ENCODE measurements at places on chromosomes 6 and 20.

DNA sequence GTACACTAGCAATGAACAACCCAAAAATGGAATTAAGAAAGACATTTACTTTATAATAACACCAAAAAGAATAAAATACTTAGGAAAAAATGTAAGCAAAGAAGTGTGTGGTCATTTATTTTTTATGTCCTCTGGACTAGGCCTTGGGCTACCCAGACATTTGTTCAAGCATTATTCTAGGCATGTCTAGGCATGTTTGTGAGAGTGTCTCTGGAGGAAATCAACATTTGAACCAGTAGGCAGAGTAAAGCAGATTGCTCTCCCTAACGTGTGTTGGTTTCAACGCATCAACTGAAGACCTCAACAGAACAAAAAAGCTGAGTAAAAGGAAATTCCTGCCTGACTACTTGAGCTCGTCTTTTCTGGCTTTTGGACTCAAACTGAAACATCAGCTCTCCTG is 84.5 kb downstream of the ANKEF1 start:
- no peaks in the 10 kb centered on the region for H3K36me3 ChIP-seq
- H3K27ac ChIP-seq: no peak overlapping the region
- no peak for DNase-seq

DNA sequence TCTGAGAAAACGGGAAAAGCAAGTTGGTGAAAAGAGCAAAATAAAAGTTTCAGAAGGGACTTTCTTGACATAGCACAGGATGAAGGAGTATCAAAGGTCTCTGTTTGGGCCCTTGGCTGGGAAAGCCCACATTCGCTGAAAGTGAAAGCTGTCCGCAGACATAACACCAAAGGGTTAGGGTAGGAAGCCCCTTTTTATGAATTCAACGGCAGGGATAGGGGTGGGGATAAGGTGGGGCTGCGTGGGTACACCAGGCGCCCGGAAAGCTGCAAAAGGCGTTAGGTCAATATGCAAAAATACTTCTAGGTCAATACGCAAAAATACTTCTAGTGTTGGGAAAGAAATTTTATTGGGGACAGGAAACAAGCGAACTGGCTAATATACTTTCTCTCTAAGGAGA is 135.1 kb downstream of the OR2B2 start:
- H3K27ac ChIP-seq: no peak overlapping the region
- no peak overlapping the region for H3K4me3 ChIP-seq
- H3K27me3 ChIP-seq: peaks cover 27% of the 10 kb centered on the region
- no peak for DNase-seq

- no peak overlapping the region for H3K27ac ChIP-seq
- DNase-seq: no peak
- no peaks in the 10 kb centered on the region for H3K27me3 ChIP-seq
- no peaks in the 10 kb centered on the region for H3K36me3 ChIP-seq
- no peaks in the 10 kb centered on the region for H3K4me1 ChIP-seq
Measured at GRCh38 chr20:14637441-14637840, 300.0 kb upstream of the FLRT3 start.

- no peak overlapping the region for H3K27ac ChIP-seq
- DNase-seq: no peak
- no peaks in the 10 kb centered on the region for H3K27me3 ChIP-seq
Measured at GRCh38 chr6:136658711-136659110, 108.5 kb upstream of the MAP7 start.

DNA sequence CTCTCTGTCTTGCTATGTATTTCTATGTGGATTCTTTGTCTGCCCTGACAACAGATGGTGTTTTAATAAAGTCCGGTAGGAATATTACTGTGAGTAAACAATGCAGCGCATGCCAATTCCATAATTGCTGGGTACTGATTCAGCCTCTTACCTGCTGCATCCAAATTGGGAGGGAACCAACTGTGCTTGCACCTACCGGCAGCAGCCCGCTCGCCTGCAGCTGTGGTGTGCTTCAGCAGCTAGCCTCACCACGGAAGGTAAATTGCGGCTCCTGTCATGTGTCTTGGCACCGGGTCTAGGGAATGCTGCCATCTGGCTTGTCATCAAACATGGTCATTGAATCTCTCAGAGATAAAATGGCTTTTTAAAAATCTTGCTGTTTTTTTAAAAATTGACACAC is 704.8 kb upstream of the SLC35B3 start:
- no peaks in the 10 kb centered on the region for H3K27me3 ChIP-seq
- no peak for DNase-seq
- H3K4me1 ChIP-seq: no peaks in the 10 kb centered on the region
- H3K36me3 ChIP-seq: no peaks in the 10 kb centered on the region
- H3K4me3 ChIP-seq: no peak overlapping the region
- H3K27ac ChIP-seq: no peak overlapping the region

DNA sequence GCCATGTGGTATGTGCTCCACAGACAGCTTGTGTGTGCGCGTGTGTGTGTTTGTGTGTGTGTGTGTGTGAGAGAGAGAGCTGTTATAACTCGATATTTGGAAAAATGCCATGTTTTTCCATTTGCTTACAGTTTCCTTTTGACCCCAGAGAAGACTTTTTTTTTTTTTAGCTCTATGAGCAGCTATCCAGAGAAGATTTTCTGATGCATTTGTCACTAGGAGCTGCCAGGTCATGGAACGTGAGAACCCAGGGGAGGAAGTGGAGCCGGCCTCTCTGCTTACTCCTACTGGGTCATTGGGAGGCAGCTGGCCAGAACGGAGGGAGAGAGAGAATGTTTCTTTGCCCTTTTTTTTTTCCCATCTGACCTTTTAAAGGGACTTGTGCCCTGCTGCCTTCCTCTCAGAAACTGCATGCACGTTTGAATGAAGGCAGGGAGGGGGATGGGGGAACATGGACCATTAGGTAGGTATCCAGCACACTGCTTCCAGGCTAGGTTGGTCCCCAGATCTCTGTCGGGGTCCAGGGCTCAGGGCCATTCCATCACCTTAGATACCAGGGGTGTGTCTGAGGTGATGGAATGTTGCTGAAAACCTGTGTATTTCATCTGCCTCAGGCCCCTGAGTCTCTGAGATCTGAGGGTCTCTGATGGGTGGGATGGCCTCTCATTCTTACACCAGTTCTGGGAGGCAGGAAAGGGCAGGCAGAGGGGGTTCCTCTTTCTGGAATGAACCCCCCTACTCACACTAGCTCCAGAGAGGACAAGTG is 11.2 kb upstream of the MRPS18A start:
- DNase-seq: no peak
- peaks cover 33% of the 10 kb centered on the region for H3K27me3 ChIP-seq
- no peak overlapping the region for H3K4me3 ChIP-seq
- no peaks in the 10 kb centered on the region for H3K4me1 ChIP-seq
- H3K36me3 ChIP-seq: no peaks in the 10 kb centered on the region
- H3K27ac ChIP-seq: no peak overlapping the region

DNA sequence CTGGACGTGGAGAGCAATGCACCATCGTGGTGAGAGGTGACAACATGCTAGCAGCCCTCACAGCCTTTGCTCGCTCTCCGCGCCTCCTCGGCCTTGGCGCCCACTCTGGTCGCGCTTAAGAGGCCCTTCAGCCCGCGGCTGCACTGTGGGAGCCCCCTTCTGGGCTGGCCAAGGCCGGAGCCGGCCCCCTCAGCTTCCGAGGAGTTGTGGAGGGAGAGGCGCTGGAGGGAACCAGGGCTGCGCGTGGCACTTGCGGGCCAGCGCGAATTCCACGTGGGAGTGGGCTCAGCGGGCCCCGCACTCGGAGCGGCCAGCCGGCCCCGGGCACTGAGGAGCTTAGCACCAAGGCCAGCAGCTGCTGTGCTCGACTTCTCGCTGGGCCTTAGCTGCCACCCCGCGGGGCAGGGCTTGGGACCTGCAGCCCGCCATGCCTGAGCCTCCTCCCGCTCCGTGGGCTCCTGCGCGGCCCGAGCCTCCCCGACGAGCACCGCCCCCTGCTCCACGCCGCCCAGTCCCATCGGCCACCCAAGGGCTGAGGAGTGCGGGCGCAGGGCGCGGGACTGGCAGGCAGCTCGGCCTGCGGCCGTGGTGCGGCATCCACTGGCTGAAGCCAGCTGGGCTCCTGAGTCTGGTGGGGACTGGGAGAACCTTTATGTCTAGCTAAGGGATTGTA is 3.8 kb downstream of the GPX6 start:
- H3K27me3 ChIP-seq: peaks cover 10% of the 10 kb centered on the region
- no peak overlapping the region for H3K27ac ChIP-seq
- no peak for DNase-seq
- no peak overlapping the region for H3K4me3 ChIP-seq
- H3K4me1 ChIP-seq: peaks cover 10% of the 10 kb centered on the region

DNA sequence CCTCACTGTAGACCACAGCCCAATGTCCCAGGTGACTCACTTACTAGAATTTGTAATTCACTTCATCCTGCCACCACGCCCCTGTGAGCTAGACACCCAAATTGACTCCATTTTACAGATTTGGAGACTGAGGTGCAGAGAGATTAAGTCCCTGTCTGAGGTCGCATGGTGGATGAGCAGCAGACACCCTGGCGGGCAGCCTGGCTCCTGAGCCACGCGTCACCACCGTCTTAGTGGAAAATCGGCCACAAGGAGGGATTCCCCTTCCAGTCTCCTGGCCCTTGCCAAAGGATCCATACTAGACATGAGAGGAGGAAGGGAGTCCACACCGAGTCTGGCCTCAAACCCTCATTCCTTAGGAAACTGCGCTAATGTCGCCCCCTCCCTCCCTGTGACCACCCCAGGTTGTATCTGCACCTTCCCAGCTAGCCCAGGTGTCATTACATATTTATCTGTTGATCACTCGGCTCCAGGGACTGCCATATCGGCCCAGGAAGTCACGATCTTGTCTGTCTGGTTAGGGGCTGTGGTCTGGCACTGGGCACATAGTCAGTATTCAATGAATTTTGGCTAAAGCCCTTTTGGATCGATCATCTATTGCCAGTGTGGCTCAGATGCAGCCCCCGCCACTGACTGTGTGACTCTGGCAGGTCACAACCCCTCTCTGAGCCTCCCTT is 25.7 kb upstream of the PTGIS start:
- peaks cover 75% of the 10 kb centered on the region for H3K36me3 ChIP-seq
- peak; percentile 61 for DNase-seq

GRCh38 chr6:109678240-109678639 is 12.8 kb downstream of the AK9 start:
- no peaks in the 10 kb centered on the region for H3K4me1 ChIP-seq
- H3K27me3 ChIP-seq: no peaks in the 10 kb centered on the region
- no peak overlapping the region for H3K4me3 ChIP-seq
- no peaks in the 10 kb centered on the region for H3K36me3 ChIP-seq
- no peak for DNase-seq

DNA sequence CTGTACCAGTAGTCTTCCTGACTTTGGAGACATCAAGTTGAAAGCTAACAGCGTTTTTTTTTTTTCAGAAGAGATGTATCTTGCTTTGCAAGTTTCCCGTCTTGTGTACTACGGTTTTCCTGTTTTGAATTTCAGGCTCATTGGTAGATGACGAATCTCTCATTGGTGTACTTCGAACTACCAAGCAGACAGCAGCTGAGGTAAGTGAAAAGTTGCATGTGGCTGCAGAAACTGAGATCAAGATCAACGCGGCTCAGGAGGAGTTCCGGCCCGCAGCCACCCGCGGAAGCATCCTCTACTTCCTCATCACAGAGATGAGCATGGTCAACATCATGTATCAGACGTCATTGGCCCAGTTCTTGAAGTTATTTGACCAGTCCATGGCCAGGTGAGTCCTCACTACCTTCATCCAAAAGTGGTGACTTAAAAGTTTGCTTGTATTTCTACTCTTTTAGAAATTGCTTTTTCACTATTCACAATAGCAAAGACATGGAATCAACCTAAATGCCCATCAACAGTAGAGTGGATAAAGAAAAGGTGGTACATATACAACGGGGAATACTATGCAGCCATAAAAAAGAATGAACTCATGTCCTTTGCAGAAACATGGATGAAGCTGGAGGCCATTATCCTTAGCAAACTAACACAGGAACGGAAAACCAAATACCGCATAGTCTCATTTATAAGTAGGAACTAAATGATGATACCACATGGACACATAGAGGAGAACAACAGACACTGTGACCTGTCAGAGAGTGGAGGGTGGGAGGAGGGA is 110.6 kb upstream of the GLP1R start:
- H3K4me1 ChIP-seq: no peaks in the 10 kb centered on the region
- H3K27me3 ChIP-seq: peaks cover 7% of the 10 kb centered on the region
- H3K36me3 ChIP-seq: no peaks in the 10 kb centered on the region
- no peak overlapping the region for H3K4me3 ChIP-seq

- no peak overlapping the region for H3K27ac ChIP-seq
- no peaks in the 10 kb centered on the region for H3K36me3 ChIP-seq
- no peaks in the 10 kb centered on the region for H3K4me1 ChIP-seq
- DNase-seq: no peak
Measured at GRCh38 chr20:48035961-48036731, 250.9 kb upstream of the SULF2 start.

DNA sequence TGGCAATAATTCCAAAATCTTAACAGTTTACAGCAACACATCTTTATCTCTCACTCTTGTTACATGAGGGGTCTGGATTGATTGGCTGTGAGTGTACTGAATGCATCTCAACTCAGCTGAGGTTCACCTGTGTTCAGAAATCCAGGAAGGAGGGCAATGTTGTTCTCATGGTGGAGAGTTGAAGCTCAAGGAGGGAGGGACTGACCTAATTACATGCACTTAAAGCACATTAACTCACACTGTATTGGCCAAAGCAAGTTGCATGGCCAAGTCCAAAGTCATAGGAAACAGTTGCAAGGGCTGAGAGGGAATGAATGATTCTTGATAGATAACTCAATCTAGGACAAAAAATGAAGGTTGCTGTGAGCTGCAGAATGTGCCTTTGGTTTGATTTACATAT is 102.2 kb downstream of the DOK5 start:
- no peak overlapping the region for H3K27ac ChIP-seq
- no peak for DNase-seq

GRCh38 chr6:10981409-10981808 is 62.7 kb downstream of the ELOVL2 start:
- H3K36me3 ChIP-seq: no peaks in the 10 kb centered on the region
- no peak overlapping the region for H3K27ac ChIP-seq
- no peak overlapping the region for H3K4me3 ChIP-seq
- no peaks in the 10 kb centered on the region for H3K4me1 ChIP-seq

- peak overlapping the region; percentile 47 for H3K27ac ChIP-seq
- no peaks in the 10 kb centered on the region for H3K36me3 ChIP-seq
- H3K4me1 ChIP-seq: peaks cover 32% of the 10 kb centered on the region
- DNase-seq: no peak
Measured at GRCh38 chr6:99614430-99615186, 8.0 kb downstream of the PRDM13 start.

GRCh38 chr6:105194106-105194505 is 14.3 kb upstream of the POPDC3 start:
- peaks cover 2% of the 10 kb centered on the region for H3K36me3 ChIP-seq
- peaks cover 23% of the 10 kb centered on the region for H3K27me3 ChIP-seq
- no peak for DNase-seq
- no peaks in the 10 kb centered on the region for H3K4me1 ChIP-seq
- H3K27ac ChIP-seq: no peak overlapping the region
- no peak overlapping the region for H3K4me3 ChIP-seq

- no peak overlapping the region for H3K4me3 ChIP-seq
- DNase-seq: no peak
- no peaks in the 10 kb centered on the region for H3K27me3 ChIP-seq
- no peaks in the 10 kb centered on the region for H3K4me1 ChIP-seq
- H3K27ac ChIP-seq: no peak overlapping the region
Measured at GRCh38 chr20:52536841-52537400, 345.3 kb upstream of the ZFP64 start.

Data from activated CD4-positive, alpha-beta memory T cell treated with anti-CD3 and anti-CD28 coated beads, Interleukin-2, amount 10 ng/mL, durations not matched to agents 7 days and 5 days (primary cell).